Chondrocyte (in vitro differentiated cells): ENCODE measurements at places on chromosomes 11 and 22. TPM values are rescaled to one million over a fixed set of nuclear protein-coding genes. Genes with fewer than 3 reads are reported as not detected.

GRCh38 chr11:75814363-75814676 is 690 bp upstream of the UVRAG start:
- DNase-seq: no peak

GRCh38 chr11:88307749-88308425 is 29.6 kb downstream of the CTSC start:
- no peak for DNase-seq

DNA sequence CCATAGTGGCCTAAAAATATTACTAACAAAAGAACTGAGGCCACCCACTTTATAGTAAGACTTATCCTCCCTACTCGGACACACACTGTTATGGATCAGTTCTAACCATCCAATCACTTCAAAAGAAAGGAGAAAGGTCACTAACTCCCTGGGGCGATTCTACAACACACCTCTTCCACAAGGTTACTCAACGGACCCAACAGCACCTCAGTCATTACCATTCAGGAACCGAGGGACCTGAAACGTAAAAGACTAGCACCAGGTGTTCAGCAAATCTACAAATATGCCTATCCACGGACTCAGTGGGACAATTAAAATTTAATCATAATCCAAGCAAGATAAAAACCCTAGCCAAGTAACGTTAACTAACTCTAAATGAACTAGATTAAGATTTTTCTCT is 1.6 kb downstream of the HNRNPUL2 start:
- DNase-seq: no peak

DNA sequence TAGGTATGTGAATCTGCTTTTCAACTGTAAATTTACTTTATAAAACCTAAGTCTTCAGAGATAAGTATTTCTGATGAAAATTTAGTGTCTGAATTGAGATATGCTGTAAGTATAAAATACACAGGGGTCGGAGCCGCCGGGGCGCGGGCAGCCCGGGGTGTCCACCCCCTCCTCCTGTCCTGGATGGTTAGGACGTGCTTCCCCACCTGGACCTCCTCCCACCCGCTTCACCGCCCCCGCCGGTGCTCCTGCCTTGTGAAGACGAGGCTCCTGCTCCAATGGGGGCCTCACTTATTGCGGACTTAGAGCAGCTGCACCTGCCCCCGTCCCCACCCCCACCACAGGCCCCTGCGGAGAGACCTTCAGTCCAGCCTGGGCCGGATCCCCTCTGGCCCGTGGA is 21.3 kb upstream of the PHF21A start:
- DNase-seq: no peak

- no peak for DNase-seq
Measured at GRCh38 chr11:69231466-69232018, 62.4 kb upstream of the MYEOV start.

DNA sequence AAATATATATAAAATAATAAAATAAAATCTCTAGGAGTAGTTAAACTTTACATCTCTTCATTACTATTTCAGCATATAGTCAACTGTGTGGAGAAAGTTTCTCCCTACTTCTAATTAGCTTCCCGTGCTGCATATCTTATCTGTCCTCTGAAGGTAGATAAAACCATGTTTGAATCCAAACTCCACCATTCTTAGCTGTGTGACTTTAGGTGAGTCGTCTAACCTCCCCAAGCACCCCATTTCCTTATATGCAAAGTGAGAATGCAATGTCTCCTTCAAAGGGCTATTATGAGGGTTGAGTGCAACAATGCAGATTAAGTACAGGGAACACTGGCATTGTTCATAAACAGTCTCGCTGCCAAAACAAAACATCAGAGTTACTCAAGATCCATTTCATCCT is 80.8 kb upstream of the DRD2 start:
- no peak for DNase-seq

GRCh38 chr22:19951346-19951745 is 9.7 kb upstream of the TXNRD2 start:
- DNase-seq: peak; percentile 35

Gene VPREB1
- total RNA-seq: not detected in 3 replicates

Gene HEPN1
- total RNA-seq: not detected in 3 replicates

Gene RAB3IL1
- total RNA-seq: 9.7 to 24.7 TPM (median 24.1 TPM) in 3 replicates
